ENCODE measurements at places on chromosomes 7 and 10.

- no peaks in the 10 kb centered on the region for H3K36me3 ChIP-seq
- H3K27ac ChIP-seq: no peak overlapping the region
- peak overlapping the region; percentile 48 for H3K4me3 ChIP-seq
- no peak for DNase-seq
- H3K27me3 ChIP-seq: peaks cover 54% of the 10 kb centered on the region
Measured at GRCh38 chr7:128827971-128828711, 2.1 kb upstream of the FLNC start.

DNA sequence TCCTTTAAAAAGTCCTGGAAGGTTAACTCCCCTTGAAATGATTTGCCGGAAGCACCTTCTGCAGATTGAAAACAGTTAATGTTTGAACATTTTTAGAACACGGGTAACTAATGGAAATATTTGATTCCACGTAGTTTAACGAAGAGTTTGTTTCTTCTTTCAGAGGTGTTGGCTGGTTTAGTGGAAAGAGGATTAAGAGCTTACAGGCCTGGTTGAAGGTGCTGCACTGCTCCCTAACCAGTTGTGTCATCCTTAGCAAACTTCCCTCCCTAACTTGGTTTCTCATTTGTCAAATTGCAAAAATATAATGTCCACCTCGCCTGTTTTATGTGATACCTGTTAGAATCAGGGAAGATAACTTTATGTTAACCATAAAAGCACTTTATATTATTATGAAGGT lies 243.0 kb upstream of the FZD8 start:
- H3K4me3 ChIP-seq: no peak overlapping the region
- H3K27ac ChIP-seq: no peak overlapping the region
- no peak for DNase-seq
- H3K36me3 ChIP-seq: no peaks in the 10 kb centered on the region
- no peaks in the 10 kb centered on the region for H3K27me3 ChIP-seq
- no peaks in the 10 kb centered on the region for H3K4me1 ChIP-seq

- no peak for DNase-seq
- H3K4me1 ChIP-seq: no peaks in the 10 kb centered on the region
- no peaks in the 10 kb centered on the region for H3K27me3 ChIP-seq
- peak overlapping the region; percentile 74 for H3K27ac ChIP-seq
- no peak overlapping the region for H3K4me3 ChIP-seq
Measured at GRCh38 chr10:48469516-48470020, 135.3 kb downstream of the ARHGAP22 start.

DNA sequence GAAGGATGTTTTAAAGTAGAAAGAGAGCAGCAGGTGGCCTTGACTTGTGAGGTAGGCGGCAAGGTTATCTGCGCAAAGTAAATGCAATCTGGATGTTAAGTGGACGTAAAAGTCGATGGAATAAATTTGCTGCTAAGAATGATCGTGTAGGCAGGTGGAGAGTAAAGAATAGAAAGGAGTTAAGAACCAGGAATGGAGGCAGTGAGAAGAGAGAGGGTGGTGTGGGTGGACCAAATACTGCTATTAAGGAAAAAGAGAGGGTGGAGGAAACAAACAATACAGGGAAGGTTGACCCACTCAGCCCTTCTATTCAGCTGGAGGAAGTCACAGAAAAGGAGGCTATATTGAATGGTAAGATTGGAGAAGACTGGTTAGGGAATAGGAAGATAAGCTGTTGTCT lies 1.9 kb upstream of the CUL1 start:
- DNase-seq: no peak
- peaks cover 28% of the 10 kb centered on the region for H3K4me1 ChIP-seq
- no peak overlapping the region for H3K27ac ChIP-seq

GRCh38 chr7:108585843-108586242 lies 16.2 kb downstream of the DNAJB9 start:
- H3K27ac ChIP-seq: no peak overlapping the region
- DNase-seq: no peak
- no peak overlapping the region for H3K4me3 ChIP-seq
- H3K4me1 ChIP-seq: no peaks in the 10 kb centered on the region
- peaks cover 27% of the 10 kb centered on the region for H3K27me3 ChIP-seq

GRCh38 chr10:49115015-49115795 lies at the start of gene VSTM4:
VSTM4 (minus strand) TSS chr10:49115522; CDS start chr10:49115485, 37 bp downstream.
- H3K27me3 ChIP-seq: peaks cover 38% of the 10 kb centered on the region
- H3K27ac ChIP-seq: no peak within 1 kb of the TSS
- DNase-seq: no peak
- peak within 1 kb of the TSS; percentile 35 for H3K4me3 ChIP-seq
- H3K4me1 ChIP-seq: no peaks in the 10 kb centered on the region
